ENCODE measurements at places on chromosomes 5 and 9.

GRCh38 chr5:90802474-90803317, 244.1 kb downstream of the ADGRV1 start:
- peak; percentile 33 for DNase-seq

DNA sequence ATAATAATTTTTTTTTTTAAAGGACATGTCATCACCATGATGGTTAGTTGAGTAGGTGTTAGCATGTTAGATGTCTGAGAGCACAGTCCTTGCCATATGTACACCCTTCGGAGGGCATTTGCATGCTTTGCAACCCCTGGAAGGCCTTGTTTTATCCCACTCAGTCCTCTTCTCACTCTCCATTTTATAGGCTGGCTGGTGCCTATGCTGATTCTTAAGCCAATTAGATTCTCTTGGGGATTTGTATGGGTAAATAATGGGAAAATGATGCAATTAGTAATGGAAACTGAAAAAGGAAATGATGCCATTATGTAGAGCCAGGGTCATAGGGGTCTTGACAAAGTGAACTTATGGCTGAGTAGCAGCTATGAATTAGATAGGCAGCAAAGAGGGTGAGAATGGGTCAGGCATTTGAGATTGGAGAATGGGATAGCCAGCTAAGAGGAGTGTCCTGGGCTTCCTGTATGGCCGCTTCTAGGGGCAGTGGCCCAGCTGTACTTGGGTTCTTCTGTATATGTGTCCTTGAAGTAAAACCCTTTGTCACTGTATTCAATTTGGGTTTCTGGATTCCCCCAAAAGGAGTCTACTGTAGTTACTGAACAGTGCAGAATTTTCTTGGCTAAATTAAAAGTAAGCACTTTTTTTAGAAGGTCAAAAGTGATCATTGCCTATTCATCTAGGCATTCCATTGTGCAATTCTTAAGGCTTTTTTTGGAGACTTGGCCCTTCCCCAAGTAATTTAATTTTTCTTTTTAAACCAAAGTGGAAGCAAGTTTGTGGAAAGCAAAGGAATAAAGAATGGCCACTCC, 31.6 kb downstream of the LRRTM2 start:
- DNase-seq, result no peak

DNA sequence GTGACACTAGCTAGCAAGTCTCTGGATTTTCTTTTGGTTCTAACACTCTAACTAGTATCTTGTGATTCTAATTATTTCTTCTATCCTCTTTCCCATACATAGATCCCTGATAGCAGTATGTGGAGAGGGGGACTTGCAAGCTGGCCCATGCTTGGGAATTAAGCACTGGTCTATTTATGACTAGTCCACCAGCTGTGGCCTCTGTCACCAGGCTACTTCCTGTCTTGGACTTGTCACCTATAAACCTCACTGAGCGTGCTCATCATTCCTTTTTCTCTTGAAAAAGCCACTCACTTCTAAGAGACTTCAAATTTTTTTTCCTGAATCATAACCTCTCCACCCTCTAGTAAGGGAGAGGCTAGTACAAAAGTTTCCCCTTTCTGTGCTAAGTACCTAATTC, 32.3 kb upstream of the MAMDC2 start:
- DNase-seq, result peak; percentile 62

- no peak for DNase-seq
Observed at GRCh38 chr5:142106061-142106460, 2.5 kb upstream of the NDFIP1 start.

DNA sequence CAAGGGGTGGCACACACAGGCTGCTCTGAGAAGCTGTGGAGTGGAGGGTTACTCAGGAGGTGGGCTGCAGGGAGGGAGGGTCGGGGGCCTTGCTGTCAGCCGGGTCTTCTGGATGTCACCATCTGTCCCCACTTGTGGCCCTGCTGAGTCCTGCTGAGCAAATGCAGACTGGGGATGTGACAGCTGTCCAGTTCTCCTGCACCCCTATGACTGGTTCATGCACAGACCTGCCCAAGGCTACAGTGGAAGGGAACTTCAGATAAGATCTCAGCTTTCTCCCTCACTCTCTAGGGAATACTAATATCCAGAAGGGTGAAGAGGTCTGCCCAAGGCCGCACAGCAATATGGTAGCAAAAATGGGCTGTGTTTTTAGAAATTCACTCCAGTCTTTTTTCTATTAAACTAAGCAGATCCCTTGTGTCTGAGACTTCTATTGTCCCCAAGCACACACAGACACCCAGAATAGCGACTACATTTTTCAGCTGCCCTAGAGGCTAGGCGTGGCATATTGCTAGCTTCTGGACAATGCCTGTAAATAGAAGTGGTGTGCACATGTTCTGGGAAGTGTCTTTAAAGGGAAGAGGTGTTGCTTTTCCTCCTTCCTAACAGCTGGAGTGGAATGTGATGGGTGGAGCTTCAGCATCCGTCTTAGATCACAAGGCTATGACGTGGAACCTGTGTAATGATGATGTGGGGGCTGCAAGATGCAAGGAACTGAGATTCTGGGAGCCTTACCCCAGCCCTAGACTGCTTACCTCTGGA, 51.1 kb upstream of the TBC1D2 start:
- peak; percentile 93 for DNase-seq

Measured in myocyte (in vitro differentiated cells).